ENCODE measurements at places on chromosomes 3 and 15. TPM values are rescaled to one million over a fixed set of nuclear protein-coding genes. Genes with fewer than 3 reads are reported as not detected.
A peak's percentile ranks its signal among the peaks of the same experiment; 100 is the strongest.

- DNase-seq = peak; percentile 44
These were observed 328.4 kb upstream of the DPH6 start for GRCh38 chr15:35874260-35874905.

- DNase-seq = no peak
These were observed 34.3 kb downstream of the TLE3 start for GRCh38 chr15:70063261-70063925.

- no peak for DNase-seq
These were observed 953.1 kb downstream of the FHIT start for GRCh38 chr3:60298141-60298540.

- no peak for DNase-seq
These were observed 99.1 kb downstream of the UBE2E2 start for GRCh38 chr3:23302271-23302670.

- DNase-seq = no peak
These were observed 9.5 kb downstream of the FAM3D start for GRCh38 chr3:58657036-58657520.

- DNase-seq = peak; percentile 30
These were observed 247.0 kb downstream of the STXBP5L start for GRCh38 chr3:121155028-121155427.

GRCh38 chr3:168213920-168214319, 118.2 kb upstream of the GOLIM4 start:
- no peak for DNase-seq

The CLDN18 gene
- polyA plus RNA-seq = not detected

All from endothelial cell of umbilical vein (primary cell).